T-helper 22 cell (primary cell): ENCODE measurements at places on chromosomes 1 and 21.

GRCh38 chr1:11534846-11535245, 55.9 kb downstream of the DISP3 start:
- no peak for DNase-seq

DNA sequence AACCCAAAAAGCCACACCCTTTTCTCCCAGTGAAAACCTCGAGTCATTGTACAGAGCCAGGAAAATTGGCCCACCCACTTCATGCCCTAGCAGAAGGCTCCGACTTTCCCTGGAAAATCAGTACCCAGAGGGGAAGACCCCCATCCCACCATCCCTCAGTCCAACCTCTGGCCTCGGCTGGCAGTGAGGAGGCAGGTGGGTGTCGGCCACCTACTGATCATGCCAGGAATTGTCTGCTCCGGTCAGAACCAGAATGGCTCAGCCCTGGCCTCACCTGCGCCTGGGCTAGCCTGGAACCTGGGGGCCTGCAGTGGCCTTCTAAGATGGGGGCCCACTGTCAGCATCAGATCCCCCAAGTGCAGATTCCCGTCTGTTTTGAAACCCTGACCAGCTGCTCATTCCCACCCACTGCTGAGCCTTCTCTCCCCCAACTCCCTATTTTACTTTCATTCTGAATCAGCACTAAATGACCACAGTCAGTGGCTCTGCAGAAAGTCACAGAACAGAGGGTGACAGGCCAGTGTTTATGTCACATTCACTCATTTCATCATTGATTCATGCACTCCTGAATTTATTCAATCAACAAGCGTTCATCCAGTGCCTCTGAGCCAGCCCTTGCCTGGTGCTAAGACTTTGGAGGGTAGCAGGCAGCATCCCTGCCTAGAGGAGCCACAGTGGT, 3.0 kb upstream of the S100A9 start:
- no peak for DNase-seq

DNA sequence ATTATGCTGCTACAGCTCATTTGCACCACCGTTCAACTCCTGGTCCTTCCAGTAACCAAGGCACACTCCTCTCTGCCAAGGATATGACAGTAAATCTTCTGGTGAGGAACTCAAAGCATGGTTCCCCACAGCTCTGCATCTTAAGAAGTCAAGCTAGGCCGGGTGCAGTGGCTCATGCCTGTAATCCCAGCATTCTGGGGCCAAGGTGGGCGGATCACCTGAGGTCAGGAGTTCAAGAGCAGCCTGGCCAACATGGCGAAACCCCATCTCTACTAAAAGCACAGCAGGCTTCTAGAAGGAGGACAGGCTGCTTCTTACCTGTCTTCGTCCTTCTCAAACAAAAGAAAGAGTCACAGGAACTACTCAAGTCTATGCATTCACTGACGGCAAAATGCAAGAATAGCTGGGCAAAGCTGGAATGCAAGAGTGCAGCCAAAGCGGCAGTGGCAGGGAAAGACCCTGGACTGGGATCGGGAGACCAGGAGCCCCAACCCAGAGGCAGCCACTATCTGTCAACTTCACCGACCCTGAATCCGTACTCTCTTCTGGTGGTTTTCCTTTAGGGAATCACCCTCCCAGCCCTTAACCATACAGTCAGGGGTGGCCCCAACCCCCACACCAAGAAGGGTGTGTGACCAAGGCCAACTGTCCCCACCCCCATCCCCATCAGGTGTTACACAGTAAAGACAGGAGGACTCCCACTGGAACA, 75.5 kb downstream of the NPHP4 start:
- DNase-seq: no peak

DNA sequence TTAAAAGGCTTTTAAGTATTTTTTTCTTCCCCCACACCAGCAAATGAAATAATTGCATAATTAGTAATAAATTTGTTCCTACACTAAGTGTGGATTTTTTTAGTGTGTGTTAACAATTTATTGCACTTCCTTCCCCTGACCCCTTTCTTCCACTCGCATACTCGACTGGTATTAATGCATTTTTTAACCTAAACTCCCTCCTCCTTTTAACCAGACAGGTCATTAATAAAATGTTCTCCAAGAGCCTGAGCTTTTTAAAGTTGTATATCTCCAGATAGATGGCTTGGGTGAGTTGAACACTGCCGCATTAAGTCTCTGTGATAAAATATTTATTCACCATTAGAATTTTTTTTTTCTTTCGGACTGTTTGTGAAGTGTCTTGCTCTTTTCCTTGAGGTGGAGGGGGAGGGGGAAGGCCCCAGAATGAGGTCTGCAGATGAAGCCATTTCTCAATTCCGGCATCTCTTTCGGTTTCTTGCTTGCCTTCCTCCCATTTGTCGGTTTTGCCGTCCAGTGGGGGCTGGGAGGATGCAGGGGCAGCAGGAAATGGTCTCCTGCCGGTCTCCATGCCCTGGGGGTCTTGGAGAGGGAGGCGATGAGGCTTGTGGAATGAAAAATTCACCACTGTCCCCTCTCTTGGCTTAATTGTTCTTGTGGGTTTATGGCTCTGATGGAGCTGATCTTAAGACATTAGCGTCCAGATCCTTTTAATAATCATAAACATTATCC, 64.1 kb upstream of the ACTL8 start:
- DNase-seq: no peak

DNA sequence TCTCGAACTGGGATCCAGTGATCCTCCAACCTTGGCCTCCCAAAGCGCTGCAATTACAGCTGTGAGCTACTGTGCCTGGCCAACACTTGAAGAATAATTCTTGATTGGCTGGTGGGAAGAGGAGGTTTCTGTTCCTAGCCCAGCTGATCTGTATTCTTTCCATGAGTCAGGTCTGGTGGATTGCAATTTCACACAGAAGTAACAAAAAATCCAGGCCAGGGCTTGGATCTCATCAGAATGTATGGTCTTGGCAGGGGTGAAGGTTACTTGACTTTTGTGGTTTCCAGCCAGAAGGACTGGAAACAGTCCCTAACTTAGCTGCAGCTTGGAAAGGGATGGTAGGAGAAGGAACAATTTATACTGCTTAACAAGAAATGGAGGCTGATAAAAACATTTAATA, 5.1 kb upstream of the HP1BP3 start:
- no peak for DNase-seq

GRCh38 chr1:203656796-203657747, 30.4 kb downstream of the ATP2B4 start:
- no peak for DNase-seq

GRCh38 chr1:88697503-88697902, 13.4 kb downstream of the PKN2 start:
- no peak for DNase-seq

DNA sequence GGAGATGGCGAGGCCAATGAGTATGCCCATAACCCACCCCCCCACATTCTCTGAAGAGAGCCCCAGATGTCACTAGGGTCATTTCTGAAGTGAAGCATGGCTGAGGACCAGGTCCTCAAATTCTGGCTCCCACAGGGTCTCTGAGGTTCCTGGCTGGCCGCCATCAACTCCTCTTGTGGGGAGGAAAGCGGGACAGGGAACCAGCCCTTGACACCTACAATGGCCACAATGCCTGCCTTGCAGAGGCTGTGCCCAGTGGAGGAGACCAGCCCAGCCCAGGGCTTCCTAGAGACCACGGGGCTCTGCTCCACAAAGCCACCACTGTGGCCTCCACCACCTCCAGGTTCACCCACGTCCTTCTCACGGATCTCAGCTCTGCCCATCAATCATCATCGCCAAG, 120.1 kb upstream of the ARHGEF16 start:
- no peak for DNase-seq

- DNase-seq: no peak
Observed at GRCh38 chr1:54337928-54338327, 68.3 kb downstream of the SSBP3 start.

- peak; percentile 3 for DNase-seq
Observed at GRCh38 chr1:172089768-172090510, 248.6 kb downstream of the DNM3 start.

DNA sequence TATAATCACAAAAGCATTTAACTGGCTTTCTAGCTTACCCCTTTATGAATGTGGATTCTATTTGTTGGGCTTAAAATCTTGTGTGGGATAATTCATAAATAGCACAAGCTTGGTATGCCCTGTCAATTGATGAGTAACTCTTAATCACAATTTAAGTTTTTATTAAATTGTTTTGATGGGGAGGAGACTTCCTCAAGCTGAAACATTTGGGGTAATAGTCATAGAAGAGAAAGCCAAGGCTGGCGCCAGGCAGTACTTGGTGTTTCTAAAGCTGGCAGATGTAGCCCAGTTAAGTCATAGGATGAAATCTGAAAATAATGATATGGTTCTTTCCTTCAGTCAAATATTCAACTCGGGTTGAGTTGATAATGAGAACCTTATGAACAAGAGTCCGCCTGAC, 167.2 kb downstream of the FMN2 start:
- DNase-seq: no peak

DNA sequence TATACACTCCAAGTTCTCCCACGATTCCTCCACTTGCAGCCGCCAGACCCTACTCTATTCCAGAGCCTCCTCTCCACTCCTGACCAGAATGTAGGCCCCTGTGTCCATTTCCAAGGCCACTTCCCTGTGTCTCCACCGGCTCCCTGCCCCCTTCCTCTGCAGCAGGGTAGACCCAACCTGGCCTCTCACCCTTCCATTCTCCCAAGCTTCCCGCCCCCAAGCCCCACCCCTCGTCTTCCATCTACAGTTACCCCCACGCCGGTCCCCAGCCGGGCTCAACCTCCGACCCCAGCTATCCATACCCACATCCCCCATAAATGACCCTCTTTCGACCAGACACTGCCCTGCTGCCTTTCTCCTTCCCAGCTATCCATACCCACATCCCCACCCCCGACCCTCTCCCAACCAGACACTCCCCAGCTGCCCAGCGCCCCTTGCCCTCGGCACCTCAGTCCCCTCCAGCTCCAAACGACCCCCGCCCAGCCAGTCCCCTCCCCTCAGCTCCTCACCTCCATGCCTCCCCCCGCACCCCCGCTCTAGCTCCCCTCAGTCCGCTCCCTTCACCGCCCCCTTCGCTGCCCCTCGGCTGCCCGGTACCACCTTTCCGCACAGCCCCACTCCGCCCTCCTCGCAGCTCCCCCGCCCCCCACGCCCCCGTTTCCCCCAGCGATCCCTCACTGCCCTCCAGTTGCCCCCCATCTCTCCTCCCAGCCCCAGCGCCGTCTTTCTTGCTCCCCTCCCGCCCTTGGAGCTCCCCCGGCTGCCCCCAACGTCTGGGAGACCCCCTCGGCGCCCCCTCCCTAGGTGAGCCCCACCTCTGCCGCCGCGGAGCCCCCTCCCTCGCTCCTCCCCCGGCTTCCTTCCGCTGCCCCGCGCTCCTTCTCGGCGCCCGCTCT, 670 bp downstream of the RAB3B start:
- no peak for DNase-seq
